ENCODE measurements at places on chromosomes 2 and 18.

- no peak for DNase-seq
Measured at GRCh38 chr18:46419391-46420141, 237.5 kb downstream of the LOXHD1 start.

- no peak for DNase-seq
Measured at GRCh38 chr2:201180010-201180409, 2.9 kb upstream of the CASP10 start.

- DNase-seq = no peak
Measured at GRCh38 chr2:31579996-31580320, 780 bp downstream of the SRD5A2 start.

- DNase-seq = no peak
Measured at GRCh38 chr18:26621161-26622026, 73.0 kb upstream of the KCTD1 start.

DNA sequence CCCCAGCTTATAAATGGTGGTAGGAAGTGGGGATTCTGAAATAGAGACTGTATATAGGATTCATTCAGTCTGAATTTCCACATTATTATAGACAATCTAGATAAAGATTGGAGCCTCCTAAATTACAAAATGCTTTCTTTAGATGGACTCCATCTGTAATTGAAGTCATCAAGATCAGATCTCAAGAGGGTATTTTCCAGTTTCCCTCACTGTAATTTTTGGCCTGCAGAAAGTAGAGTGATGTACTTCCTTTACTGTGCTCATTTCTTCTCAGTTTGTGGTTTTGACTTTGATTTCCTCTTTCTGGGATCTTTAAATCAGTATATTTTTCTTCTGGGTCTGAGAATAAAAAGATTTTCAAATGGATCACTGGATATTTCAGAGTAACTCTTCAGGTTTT lies 7.2 kb downstream of the BABAM2 start:
- no peak for DNase-seq

DNA sequence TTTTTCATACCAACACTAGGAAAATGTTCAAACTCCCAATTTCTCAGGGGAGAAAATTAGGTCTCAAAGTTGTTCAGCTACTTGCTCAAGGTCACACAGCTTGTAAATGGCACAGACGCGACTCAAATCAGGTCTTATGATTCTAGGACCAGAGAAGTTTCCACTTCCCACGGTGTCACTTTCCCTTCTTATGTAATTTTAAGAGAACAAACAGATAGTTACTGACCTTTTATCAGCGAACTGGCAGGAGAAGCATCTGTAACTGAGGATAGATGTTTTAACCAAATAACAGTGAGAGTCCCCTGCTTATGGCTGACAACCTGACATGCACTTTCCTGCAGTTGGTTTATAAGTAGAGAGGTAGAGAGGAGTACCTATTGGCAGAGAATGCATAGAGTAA lies 2.1 kb upstream of the KCNJ3 start:
- DNase-seq = no peak

DNA sequence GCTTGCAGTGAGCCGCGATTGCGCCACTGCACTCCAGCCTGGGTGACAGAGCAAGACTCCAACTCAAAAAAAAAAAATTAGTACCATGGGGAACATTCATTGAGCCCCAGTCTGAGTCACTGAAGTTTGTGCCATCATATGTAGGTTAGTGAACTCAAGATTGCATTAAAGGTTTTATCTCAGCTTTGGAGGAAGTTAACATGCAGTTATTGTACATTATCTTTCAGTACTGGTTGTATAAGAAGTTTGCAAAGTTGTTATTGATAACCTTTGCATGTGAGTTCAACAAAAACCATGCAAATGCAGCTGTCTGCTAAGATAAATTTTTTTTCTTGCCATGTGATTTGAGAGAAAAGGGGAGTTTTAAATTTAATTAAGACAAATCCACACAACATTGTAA lies 95.7 kb downstream of the MEIS1 start:
- DNase-seq = no peak

DNA sequence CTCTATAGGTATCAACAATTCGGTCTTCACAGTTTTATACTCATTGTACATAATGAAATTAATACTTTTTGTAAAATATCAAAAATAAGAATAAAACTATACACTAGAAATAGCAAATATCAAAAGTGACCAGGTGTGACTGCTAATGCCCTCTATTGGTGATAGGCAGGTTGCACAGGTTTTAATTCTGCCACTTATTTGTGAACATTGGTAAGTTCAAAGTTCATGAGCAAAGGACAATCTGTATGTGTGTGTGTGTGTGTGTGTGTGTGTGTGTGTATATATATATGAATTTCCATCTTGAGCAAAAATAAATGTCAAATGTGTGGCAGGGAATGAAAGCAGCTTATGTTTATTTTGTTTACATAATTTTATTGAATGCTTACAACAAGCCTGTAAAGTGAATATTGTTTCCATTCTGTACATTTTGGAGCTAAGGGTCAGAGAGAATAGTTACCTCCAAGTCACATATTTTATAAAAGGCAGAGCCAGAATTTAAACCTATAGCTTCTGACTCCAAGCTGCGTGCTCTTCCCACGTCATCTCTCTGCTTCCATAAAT lies 537.4 kb downstream of the CPS1 start:
- DNase-seq = no peak

GRCh38 chr2:236513956-236514355 lies 55.7 kb upstream of the ACKR3 start:
- DNase-seq = no peak

GRCh38 chr2:15596968-15597367 lies 5.3 kb downstream of the DDX1 start:
- DNase-seq = no peak

DNA sequence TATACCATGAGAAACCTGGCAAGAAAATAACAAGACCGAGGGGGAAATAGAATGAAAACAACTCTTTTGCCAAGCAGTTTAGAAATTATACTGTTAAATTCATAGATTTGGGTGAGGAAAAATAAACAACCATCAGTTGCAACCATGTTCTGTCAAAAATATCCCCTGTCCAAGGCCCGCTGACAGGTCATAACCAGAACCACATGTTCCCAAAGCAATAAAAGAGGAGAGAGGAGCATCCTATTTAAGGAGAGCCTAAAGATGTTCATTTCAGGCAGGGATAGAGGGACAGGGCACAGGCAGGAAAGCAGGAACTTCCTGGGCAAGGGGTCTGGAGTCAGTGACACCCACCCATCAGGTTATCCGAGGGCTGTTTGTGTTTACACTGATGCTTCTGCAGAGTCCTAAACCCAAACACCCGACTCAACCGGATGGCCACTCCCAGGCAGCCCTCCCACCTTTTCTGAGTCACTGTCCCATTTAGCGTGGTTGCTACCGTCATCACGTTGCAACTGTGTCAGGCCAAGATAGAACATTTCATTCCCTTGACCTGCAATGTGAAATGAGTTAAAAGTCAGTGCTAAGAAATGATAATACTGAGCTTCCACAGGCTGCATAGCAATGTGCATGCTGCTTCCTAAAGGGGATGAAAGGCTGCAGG lies 468.3 kb upstream of the RAB12 start:
- DNase-seq = no peak

- DNase-seq = no peak
Measured at GRCh38 chr18:7678801-7679200, 111.7 kb downstream of the PTPRM start.

DNA sequence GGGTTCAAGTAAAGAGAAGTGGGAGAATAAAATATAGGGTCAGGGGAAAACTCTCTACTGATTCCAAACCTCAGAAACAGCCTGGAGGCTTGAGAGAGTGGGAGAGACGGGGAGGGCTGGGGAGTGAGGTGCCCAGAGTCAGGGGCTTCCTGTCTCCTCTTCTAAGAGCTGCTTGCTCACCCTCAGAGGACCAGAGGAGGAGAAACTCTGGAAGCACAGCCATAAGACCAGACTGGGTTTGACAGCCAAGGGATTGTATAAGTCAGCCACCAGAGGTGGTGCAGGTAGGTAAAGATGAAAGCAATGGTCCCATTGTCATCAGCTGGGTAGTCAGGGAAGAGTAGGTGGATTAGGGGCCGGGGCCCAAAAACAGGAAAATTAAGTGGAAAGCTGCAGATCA lies 259.4 kb downstream of the TNS1 start:
- DNase-seq = no peak

- DNase-seq = no peak
Measured at GRCh38 chr2:197239434-197239833, 71.1 kb downstream of the ANKRD44 start.

GRCh38 chr2:219570924-219571310 lies 422 bp downstream of the OBSL1 start:
- no peak for DNase-seq

GRCh38 chr18:32930695-32931301 lies 158.0 kb upstream of the KLHL14 start:
- DNase-seq = no peak

DNA sequence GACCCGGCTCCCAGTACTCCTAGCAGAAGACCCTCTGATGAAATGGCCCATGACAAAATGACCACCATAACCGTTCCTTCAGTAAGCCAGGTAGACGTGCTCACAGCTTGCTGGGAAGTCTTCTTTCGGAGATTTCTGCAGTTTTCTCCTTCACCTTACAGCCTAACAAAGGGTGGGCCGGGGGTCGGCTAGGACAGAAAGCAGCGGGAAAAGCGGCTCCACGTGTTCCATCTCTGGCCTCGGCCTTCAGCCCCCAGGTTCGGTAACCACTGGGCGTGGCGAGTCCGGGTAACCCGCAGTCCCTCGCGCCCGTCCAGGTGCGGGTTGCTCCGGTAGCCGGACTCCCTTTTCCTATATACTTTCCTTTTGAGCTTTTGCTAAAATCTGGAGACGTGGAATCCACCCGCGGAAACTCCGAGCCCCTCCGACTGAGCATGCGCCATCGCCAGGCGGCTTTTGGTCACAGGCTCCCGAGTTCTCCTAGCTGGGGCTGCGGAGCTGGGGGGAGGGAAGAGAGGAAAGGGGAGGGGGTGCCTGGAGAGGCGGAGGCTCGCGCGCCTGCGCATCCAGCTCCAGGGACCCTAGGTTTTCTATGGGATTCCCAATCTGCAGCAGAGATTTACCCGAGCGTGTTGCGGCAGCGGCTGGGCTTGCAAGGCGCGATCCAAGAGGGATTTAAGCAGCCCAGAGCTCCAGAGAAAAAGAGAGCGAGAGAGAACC lies at the start of gene VSNL1:
Gene VSNL1, plus strand, starts transcription at position 604 of the 720 bp plus-strand sequence. CDS start 51,379 bp downstream, outside the sequence.
- DNase-seq = no peak

DNA sequence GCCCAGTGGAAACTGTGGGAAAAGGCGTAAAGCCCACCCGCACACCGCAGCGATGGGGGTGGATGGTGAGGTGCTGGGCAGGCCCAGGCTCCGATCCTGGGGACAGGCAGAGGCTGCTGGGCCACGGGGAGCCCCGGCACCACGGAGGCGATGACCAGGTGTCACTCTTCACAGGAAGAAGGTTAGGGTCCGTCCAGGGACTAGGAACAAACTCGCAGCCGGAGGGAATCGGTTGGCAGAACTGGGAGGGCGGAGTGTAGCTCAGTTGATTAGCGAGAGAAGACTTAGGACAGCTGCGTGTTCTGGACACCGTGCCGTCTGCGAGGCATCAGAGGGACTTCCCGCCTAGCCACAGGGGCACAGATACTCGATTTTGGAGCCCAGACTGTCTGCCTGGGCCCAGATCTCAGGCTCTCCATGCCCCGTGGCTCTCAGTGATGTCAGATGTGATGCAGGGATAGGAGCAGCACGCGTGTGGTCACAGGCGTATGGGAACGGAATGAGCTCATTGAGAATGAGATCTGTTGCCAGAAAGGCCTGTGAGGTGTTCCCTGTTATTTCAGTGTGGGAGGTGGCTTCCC lies 16.1 kb upstream of the ALLC start:
- no peak for DNase-seq

DNA sequence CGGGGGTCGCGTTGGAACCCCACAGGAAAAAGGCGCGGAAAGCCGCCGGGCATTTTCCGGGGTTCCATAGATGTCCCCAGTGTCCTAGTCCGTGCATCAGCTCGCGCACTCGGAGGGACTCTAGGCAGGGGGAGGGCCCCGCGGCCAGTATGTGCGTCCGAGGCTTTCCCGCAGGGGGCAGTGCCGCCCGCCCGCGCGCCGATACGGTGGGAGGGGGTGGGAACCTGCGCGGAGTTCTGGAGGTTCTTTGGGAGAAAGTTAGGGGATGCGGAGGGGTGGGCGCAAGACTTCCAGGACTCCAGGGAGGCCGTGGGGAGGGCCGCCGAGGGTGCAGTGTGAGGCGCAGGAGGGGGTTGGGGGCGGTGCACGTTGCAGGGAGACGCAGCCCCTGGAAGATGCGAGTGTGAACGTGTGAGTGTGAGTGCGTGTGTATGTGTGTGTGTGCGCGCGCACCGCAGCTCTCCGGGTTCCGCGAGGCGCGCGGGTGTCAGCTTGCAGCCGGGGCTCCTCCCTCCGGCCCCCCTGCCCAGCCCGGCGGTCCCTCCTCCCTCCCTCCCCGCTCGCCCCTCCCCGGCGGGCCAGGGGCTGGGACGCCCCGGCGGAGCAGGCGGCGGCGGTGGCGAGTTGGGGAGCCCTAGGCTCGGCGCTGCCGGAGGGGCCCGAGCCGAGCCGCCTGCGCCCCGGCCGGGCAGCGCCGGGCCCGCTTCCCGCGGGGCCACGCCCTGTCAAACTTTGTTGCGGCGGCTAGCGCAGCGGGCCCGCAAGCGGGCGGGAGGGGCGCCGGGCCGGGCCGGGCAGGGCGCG lies at the start of gene TCF7L1:
Gene TCF7L1, plus strand, starts transcription at position 559 of the 804 bp plus-strand sequence. CDS start 293 bp downstream, outside the sequence.
- DNase-seq = no peak

- no peak for DNase-seq
Measured at GRCh38 chr2:121788685-121789084, 33.2 kb downstream of the TSN start.

DNA sequence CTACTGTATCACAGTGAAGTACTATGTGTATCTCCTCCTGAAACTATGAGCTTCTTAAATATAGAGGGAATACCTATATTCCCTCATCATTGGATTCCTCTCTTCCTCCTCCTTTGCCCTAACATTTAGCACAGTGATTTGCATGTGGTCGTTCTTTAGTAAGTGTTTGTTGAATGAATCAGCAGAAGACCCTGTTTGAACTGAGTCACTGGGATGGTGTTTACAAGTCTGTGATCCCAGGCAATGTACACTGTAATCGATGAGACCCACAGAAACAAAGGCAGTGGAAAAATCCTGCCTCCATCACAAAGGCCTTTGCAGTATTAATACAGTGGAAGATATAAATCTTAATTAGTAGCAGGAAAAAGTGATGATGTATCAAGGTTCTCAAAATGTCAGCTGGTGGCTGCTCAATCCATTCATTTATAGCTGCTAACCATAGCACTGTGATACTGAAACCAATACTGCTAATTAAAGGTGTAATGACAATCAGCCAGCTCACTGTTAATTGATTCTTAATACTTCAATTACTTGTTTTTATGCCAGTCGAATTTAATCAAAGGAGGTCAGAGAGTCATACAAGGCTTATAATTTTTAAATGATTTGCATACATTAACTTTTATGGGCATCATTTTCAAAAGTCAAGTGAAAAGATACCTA lies 20.8 kb upstream of the MYO3B start:
- DNase-seq = no peak

GRCh38 chr2:65165558-65165957 lies 35.7 kb upstream of the RAB1A start:
- no peak for DNase-seq

GRCh38 chr2:233490831-233491230 lies 75.8 kb downstream of the USP40 start:
- no peak for DNase-seq
